ENCODE measurements at places on chromosomes 3 and 15. TPM values are rescaled to one million over a fixed set of nuclear protein-coding genes. Genes with fewer than 3 reads are reported as not detected.
A peak's percentile ranks its signal among the peaks of the same experiment; 100 is the strongest.

DNA sequence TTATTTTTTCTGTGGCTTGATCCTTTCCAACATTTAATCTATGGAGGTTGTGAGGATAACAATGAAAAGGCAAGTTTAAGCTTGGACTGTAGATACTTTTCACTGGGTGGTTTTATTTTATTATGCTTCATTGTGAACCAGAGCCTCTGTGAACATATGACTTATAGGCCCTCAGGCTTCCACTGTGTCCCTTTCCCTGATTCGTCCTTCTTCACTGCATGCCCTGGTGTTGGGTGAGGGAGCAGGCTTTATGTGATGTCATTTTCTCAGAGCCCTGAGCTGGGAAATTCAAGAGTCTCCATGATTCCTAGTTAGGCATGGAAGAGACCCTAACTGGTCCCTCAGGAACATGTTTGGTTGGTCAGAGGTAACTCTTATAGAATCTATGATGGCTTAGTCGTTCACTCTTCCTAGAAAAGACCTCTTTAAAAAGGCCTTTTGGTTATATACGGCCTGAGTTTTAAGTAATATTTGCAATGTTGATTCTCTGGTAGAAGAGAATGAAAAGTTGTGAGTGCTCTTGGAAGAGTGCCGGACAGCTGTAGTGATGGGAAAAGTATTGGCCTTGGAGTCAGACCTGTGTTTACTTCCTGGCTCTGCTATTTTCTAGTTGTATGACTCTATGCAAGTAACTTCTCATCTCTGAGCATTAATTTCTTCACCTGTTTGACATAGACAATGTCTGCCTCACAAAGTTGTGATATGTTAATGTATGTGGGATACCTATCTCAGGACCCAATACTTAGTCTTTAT lies 168.4 kb downstream of the LPP start:
- DNase-seq: peak; percentile 36

- peak; percentile 88 for DNase-seq
These were observed 162.0 kb downstream of the KLF13 start for GRCh38 chr15:31488437-31489204.

DNA sequence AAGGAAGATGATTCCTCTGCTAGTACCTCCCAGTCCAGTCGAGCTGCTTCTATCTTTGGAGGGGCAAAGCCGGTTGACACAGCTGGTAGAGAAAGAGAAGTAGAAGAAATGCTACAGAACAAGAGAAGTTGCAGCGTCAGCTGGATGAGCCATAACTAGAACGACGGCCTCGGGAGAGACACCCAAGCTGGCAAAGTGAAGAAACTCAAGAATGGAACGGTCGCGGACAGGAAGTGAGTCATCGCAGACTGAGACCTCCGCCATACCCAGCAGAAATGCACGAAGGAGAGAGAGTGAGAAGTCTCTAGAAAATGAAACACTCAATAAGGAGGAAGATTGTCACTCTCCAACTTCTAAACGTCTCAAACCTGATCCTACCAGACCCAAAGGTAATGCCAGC lies 19.0 kb upstream of the PARP14 start:
- DNase-seq: peak; percentile 66

DNA sequence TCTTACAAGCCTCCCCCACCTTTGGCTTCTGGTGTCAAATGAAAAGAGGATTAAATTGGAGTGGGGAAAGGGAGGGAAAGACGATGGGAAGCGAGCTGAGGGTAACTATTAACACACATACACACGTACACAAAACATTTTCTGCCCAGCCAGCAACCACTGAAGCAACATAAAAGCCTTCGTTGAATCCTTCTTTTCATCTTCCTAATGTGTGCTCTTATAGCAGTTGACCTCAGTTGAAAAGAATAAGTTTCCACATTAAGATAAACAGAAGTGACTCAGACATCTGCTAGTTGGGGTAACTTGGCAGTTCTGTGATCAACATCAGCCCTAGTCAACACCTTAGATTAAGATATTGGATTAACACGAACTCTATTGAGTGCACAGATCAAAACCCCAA lies 558.5 kb downstream of the MECOM start:
- DNase-seq: peak; percentile 72

DNA sequence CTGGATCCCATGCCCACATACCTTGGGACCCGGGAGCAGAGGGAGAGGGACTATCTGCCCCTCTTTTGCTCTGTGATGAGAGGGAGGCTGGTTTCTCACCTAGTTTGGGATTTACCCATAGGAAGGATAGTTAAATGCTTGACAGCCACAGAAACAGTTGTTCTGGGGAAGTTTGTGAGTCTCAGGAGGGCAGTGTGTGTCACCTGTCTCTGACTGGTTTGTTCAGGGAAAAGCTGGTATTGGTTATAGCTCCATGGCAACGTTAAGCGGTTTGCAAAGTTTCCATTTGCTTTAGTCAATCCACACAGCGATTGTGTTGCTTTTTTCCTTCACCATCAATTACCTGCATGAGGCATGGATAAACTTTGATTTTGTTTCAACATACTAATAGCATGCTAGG lies 3.7 kb upstream of the TMED3 start:
- DNase-seq: no peak

DNA sequence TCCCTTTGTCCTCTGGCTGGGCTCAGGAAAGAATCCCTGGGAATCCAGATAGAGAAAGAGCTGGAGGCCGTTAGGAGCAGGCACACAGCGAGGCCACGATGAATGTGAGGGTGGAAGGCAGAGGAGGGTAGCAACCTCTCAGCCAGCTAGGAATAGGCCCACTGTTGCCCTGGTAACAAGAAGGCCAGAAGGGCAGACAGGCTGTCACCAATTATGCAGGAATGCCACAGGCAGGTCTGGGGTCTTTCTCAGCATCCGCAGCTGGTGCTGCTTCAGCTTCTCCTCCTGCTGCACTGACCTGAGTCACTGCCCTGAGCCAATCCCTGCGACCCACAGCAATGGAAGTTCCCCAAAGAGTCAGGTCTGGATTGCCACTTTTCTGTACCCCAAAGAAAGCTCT lies 62.8 kb upstream of the C3orf80 start:
- peak; percentile 47 for DNase-seq

- no peak for DNase-seq
These were observed 178.8 kb downstream of the OPA1 start for GRCh38 chr3:193771653-193772421.

DNA sequence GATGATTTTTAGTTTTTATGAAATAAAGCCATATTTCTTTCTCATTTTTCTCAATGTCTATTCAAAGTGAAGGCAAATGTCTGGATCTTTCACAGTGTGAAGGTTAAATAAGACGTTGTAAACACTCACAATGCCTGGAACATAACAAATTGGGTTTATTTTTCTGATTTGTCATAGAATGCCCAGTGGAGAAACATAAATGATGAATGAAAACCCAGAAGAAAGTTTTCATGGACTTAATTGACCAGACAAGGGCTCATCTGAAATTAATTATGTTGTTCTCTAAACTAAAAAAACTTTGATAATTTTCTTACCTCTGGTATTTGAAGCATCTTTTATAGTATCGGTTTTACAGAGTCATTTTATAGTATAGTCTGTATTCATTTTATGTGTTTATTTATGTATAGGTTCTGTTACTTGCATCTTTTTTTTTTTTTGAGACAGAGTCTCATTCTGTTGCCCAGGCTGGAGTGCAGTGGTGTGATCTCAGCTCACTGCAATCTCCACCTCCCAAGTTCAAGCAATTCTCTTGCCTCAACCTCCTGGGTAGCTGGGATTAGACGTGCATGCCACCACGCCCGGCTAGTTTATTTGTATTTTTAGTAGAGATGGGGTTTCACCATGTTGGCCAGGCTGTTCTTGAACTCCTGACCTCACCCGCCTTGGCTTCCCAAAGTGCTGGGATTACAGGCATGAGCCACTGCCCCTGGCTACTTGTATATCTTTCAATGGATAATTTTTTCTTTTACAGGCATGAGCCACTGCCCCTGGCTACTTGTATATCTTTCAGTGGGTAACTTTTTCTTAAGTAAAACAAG lies 15.1 kb upstream of the BNIP2 start:
- no peak for DNase-seq

DNA sequence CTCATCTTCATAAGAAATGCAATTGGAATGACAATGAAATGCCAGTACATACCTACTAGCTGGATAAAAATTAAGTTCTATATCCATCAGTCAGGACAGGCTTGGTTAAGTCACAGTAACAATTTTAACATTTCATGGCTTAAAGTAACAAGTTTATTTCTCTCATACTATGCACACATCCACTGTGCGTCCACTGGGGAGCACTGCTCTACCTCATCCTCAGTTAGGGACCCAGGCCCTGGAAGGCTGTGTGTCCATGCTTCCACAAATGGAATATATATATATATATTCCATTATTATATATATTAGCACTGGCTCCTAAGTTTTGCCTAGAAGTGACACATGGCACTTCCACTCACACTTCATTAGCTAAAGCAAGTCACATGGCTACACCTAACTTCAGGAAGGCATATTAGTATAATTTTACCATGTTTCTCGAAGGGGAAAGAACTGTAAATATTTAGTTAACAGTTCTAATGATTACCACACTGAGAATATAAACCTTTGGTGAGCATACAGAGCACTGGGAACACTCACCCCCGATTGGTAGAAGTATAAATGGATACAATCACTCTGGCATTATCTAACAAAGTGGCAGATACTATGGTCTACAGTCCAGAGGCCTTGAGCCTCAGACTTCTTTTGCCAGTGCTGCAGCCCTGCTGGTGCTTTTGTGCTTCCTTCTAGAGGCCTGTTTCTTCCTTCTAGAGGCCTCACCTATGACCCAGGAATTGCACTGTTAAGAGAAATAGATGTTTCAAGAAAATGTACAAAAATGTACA lies 28.6 kb downstream of the AP3S2 start:
- no peak for DNase-seq

DNA sequence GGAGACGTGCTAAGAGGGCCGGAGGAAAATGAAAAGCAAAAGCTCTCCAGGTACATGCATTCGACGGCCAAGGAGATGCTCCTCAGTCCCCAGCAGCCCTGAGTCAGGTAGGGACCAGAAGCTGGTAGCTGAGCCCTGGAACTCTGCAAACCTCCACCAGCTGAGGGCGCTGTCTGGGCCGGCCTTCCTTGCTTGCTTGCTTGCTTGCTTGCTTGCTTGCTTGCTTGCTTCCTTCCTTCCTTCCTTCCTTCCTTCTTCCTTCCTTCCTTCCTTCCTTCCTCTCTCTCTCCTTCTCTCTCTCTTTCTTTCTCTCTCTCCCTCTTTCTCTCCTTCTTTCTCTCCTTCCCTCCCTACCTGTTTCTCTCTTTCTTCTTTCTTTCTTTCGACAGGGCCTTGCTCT lies 94.6 kb upstream of the RASGRF1 start:
- no peak for DNase-seq

DNA sequence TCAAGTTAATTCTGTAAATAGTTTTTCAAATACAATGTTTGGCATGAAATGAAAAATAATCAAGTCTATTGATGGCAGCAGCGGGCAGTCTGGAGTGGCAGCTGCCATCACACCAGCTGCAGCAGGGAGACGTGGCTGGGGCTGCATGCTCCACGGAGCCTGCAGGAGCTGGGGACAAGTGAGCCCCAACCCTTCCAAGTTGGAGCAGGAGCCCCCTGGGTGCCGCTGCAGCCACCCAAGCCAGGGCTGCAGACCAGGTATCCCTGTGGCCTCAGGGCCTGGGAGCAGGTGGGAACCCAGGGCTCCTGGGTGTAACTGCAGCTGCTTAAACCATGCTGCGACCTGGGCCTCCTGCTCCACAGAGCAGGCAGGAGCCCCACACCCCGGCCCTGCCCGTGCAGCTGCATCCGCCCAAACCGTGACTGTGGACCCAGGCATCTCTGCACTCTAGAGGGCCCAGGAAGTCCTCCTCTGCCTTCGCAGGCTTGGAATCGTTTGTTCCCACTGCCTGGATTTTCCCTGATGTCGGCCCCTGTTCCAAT lies 257.4 kb downstream of the PLOD2 start:
- DNase-seq: no peak

- DNase-seq: no peak
These were observed 455.0 kb downstream of the EPHA3 start for GRCh38 chr3:89562373-89562772.

- peak; percentile 41 for DNase-seq
These were observed 41.9 kb upstream of the KCNMB2 start for GRCh38 chr3:178494386-178494785.

GRCh38 chr3:167787440-167787839 lies 51.9 kb downstream of the SERPINI1 start:
- no peak for DNase-seq

UBAP1L gene
- 0.12 TPM for total RNA-seq

RTP1 gene
- not detected for total RNA-seq

CLEC3B gene
- 2.4 TPM for total RNA-seq

TRPM1 gene
- not detected for total RNA-seq

CERS3 gene
- total RNA-seq: not detected

HTR3C gene
- not detected for total RNA-seq

KPNA4 gene
- total RNA-seq: 27.8 TPM

CSTA gene
- 0.78 TPM for total RNA-seq

CGNL1 gene
- total RNA-seq: under 0.01 TPM

DUOXA2 gene
- not detected for total RNA-seq

All from RPMI7951 (cell line).